ENCODE measurements at places on chromosomes 7 and 10.

DNA sequence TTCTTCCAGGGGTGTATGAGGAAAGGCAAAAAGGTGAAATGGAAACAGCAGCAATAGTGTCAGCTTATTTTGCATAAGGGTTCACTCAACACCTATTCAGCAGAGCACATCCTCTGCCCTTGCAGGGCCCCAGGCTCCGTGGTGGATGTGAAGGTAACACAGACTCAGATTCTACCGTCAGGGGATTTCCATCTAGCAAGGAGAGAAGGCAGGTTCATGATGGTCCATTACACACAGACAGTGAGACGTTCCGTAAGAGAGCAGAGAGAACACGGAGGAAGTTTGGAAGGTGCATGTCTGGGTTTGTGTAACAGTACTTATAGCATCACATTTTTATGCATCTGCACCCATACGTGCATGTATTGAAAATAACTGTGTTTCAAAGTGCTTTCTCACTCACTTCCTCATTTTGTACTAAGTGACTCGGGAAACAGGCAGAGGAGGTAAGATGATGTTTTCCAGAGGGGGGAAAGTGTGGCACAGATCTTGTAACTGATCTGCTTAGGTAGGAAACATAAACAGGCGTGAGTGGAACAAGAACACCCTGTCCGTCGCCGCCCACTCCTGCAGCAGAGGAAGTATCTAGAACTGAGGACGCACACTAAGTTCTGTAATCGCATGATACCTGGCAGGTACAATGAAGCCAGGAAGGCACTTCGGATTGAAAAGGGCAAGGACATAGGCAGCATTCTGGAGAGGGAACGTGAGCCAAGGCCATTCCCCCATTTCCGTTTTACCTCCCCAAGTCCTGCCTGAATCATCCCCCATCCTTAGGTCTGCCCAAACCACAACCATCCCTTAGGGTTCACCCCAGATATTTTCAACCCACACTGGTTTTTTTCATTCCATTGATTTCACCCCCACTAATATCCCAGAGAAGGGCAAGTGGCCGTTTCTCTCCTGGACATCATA lies 1.0 kb upstream of the ENO4 start:
- DNase-seq = no peak

DNA sequence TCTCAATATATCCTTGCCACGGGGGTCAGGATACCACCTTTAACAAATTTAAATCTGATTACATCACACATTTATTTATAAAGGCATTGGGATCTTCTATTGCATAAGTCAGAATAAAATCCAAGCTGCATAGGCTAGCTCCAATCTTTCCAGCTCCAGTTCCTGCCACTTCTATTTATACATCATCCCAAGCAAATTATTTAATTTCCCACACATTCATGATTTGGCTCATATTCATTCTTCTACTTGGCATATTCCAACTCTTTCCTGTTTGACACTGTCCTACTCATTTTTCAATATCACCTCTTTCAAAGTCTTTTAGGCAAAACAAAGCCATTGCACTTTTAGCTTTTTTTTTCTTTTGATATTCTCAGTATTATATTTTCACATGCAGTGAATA lies 579.0 kb upstream of the FZD8 start:
- no peak for DNase-seq

- DNase-seq = no peak
Measured at GRCh38 chr10:91924212-91925021, 847 bp downstream of the BTAF1 start.

GRCh38 chr10:113619401-113619800 lies 44.4 kb downstream of the NRAP start:
- DNase-seq = no peak

GRCh38 chr7:109772161-109772560 lies 1202.5 kb downstream of the DNAJB9 start:
- no peak for DNase-seq

DNA sequence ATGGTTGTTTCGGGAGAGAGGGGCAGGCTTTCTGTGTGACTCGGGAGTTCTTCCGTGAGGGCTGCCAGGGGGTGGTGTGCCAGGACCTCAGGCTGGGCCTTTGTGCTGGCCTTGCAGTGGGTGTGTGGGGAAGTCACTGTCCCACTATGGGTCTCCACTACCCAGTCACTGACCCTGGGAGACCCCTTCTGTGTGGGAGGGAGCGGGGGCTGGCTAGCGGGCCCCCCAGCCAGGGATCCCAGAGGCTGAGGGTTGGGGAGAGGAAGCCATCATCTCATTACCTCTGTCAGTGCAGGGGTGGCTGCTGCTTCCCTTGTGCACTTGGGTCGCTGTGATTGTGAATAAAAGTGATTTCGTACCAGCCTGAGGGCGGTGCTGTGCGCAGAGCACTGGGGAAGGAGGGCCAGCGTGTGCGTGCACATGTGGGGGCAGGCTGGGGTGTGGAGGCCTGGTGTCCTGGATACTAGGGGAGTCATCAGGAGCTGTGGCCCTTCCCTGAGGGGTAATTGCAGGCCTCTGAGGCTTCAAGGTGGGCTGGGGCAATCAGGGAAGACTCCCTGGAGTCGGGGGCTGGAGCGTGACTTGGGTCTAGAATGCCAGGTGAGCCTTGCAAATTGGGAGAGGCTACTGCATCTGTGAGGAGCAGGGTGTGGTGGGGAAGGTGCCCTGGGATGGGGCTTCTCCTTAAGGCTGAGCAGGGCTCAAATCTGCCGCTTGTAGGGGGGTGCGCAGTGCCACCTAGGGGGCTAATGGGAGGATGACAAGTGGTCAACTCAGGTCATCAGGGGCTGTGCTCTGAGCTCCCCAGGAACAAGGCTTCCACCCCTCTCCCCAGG lies 98.9 kb downstream of the NEURL1 start:
- DNase-seq = no peak

GRCh38 chr7:29563590-29564495 lies at the start of gene PRR15:
Gene PRR15 (plus strand): TSS chr7:29563835. CDS start chr7:29566330, 2,495 bp downstream.
- no peak for DNase-seq

DNA sequence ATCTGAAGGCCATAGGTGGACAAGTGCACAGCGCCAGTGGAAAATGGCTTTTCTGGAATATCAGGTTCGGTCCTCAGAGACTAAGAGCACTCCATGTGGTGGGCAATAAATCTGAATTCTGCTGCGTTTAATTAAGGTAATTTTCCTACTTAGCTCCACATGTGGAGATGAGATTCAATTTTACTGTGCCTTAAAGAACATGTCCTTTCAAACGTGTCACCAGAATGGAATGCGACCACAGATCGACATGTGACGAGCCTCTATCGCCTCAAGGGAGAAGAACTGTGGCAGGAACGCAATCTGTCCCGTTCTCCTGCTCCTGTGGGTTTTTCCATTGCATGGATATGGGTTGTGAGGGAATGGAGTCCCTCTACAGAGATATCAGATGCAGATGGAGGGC lies 205.3 kb upstream of the ZNF32 start:
- no peak for DNase-seq

DNA sequence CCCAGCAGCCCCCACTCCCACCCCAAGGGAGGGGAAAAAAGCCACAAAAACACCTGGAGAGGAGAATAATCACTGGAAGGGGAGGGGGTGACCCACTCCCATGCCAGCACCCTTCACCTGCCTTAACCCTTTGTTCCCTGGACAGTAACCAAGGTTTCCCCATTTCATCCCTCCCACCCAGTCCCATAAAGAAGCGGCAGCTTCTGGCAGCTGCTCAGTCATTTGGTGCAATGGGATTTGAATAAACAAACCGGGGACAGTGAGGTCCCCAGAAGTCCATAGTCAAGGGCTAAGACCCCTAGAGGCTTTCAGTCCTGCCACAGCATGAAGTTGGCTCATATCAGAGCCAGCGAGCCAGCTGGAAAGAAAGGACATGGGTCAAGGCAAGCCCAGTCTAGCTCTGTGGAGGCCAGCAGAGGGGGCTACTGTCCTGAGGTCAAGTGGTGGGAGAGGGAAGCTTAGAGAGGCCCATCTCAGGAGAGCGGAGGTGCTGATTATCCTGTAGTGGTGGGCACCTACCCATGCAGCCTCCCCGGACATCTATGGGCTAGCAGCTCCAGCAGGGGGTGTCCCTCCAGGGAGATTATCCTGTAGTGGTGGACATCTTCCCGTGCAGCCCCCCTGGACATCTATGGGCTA lies 58.9 kb upstream of the LBX1 start:
- DNase-seq = no peak

DNA sequence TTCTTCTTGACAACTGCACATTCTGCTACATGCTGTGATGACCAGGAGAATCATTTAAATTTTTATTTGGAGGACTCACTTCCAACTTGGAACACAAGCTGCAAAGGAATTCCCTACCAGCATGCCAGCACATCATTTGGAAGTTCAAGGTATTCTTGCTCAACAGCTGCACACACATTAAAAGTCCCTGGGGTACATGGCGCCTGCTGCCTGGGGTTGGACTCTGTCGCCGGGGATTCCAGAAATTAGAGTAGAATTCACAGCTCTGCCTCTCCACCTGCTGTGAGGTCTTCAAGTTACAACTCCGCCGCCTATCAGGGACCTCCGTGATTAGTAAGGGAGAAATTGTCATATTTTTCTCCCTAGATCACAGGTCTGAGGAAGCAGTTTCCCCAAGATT lies 1.1 kb downstream of the ZNF32 start:
- DNase-seq = no peak
